ENCODE measurements at places on chromosomes 3 and 15.

- DNase-seq, result no peak
Observed at GRCh38 chr3:78427303-78427702, 1340.5 kb downstream of the ROBO1 start.

DNA sequence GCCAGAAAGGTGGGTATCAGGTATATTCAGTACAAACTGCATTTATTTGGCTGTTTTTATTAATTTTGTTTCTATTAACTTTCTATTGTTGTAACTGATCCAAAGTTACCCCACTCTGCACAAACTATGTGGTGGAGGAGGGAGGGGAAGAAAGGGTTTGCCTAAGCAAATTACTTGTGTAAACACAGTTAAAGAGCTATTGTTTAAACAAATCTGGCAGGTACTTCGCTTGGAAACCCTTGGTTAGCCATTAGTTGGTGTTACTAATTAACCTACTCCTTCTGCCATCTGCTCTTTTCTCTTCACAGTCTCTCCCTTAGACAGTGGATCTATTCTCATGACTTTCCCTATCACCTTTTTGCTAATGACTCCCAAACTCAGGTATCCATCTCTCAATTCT is 328.4 kb upstream of the NECTIN3 start:
- no peak for DNase-seq

- no peak for DNase-seq
Observed at GRCh38 chr3:48347500-48347899, 14.0 kb upstream of the SPINK8 start.

DNA sequence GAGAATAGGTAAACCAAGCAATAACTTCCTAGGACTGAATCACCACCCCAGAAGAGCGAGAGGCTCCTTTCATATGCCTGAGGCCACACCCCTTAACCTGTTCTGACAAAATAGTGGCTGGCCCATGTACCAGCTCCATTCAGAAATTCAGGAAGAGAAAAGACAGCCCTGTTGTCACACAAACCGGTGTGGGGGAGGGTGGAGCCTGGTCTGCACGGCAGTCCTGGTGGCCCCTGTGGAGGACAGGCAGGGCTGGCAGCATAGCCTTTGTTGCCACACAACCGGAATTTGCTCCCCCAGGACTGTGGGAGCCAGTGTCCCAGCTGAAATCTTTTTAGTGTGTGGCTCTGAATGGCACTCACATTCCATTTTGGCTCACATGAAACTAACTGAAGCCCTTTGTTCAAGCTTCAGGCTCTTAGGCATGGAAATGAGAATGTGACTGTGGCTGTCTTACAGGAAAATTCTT is 23.8 kb downstream of the RLBP1 start:
- DNase-seq, result no peak

DNA sequence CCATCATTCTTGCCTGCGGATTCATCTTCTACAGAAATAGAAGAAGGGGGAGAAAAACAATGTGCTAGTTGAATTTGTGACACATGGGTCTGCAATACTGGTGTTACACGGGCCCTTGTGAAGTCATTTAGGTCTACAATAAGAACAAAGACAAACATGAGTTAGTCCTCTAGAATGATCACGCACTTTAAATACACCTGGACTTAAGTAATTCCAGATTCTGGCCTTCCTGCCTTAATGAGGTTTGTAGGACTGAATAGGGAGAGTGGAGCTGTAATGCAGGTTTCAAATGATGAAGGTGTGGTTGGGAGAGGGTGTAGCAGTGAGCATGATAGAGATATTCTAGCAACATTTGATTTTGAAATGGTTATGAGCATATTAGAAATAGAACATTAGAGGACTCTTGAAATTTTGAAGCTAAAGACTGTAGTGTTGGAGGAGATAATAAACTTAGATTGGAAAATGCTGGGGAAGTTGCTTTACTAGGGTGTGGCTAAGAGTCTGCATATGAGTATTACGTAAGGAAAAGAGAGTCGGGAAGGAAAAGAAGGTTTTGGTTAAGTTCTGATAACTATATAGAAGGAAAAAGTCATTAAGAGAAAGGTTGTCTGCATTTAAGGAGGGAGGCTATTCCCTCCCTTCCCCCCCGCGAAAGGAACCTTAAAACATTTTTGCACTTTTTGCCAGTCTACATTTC is 606 bp downstream of the EIF2A start:
- no peak for DNase-seq

DNA sequence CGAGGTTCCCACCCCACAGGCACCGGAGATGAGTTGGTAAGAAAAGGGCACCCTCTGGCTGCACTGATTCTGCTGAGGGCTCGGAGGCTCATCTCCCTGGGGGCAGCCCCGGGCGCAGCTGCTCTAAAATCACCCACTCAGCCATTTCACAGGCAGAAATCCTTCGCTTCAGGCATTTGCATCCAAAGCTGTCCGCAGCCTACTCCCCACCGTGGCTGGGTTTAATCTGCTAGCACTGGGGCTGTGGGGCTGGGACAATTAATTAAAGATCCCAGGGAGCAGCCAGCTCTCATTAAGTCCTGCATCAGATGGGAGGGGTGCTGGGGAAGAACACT is 104.3 kb upstream of the PRR20G start:
- no peak for DNase-seq

- no peak for DNase-seq
Observed at GRCh38 chr3:133674290-133674919, 12.7 kb upstream of the TOPBP1 start.

DNA sequence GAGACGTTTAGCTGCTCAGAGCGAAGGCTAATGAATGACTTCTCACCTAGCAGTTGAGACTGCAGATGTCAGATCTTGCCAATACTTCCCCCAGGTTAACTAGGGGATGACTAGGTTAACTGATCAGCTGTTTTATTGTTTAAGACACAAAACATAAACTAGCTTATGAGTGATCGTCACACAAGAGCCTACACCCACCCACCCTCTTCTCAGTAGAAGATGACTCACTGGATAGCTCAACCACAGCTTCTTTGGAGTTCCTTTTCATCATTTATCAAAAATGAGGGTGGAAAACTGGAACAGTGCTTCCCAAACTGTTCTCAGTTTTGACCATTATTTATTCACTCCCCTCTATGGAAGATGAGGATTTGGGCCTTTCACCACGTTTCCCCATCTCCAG is 25.2 kb downstream of the GASK1A start:
- DNase-seq, result no peak

DNA sequence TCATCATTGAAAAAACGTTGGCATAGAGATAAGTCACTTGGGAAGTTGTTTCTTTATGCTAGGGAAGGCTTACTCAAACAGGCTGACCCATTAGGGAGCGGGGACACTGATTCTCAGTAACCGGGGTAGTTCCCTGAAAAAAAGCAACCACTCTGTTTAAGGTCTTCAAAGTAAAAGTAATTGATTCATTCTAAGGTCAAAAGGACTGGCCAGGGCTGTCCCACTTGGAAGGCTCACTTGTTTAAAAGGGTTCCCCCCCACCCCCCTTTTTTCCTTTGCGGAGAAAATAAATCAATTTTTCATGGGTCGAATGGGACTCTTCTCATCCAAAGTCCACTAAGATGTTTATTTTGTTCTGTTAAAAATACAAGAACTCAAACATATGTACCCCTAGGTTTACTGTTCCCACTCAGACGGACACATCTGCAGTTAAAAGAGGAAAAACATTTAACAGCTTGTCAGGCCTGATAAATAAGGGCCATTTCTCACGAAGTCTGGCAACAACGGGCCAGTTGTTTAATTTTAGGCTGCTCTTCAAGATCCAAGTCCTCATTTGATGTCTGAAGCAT is 53.0 kb downstream of the ARHGEF3 start:
- DNase-seq, result no peak

DNA sequence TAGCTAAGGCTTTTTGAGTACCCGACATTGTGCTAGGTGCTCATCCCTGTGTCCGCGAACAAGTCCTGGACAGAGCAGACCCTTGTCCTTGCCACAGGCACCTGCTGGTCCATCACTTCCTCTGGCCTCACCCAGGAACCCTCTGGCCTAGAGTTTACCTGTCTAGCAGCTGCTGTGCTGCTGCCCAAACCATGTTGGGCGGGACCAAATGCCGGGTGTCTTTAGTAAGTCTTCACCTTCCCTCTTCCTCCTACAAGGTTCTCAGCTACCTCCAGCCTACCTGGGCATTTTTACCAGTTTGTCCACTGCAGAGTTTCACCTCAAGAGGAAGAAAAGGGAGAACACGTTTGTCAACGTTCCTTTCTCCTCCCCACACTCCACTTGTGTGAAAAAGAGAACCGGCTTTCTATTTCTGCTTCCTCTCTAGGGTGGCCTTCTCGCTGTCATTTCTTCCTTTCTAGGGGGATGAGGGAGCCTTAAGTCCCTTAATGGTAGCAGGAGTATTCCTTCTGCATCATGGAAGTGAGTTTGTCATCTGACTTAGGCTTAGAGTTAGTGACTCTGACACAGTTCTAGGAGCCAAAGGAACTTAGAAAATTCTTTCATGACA is 80.4 kb upstream of the GCNT3 start:
- no peak for DNase-seq

DNA sequence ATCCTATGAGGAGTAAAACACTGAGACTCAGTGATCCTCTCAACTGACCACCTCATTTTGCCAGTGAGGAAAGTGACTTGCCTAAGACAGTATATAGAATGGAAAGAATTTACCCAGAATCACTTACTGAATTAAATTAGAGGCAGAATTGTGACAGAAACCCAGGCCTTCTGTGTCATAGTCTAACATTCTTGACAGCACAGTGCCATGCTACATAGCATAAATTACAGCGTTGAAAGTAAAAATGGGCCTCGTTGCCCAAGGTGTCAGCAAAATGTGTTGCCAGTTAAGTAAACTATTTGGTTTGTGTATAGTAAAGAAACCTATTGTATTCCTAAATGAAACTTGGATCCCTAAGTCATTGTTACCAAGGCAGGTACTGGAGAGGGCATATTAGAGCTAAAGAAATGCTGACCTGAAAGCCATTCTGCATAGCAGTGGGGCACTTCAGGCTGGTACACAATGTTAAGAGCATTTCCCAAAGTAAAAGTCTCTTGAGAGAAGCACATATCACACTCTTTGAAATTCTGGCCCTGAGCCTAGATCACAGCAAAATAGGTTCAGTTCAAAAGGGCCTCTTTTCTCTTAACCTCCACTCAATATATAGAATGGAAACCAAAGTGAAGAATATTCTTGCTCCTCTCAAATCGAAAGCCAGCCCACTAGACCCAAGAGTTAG is 53.8 kb downstream of the HMG20A start:
- DNase-seq, result no peak

- no peak for DNase-seq
Observed at GRCh38 chr3:119333773-119334509, 39.8 kb downstream of the ARHGAP31 start.

All from liver (tissue), 10 donors.